ENCODE measurements at places on chromosomes 12 and 14. TPM values are rescaled to one million over a fixed set of nuclear protein-coding genes. Genes with fewer than 3 reads are reported as not detected.

The KRT83 gene
- total RNA-seq, result not detected

The KRT5 gene
- total RNA-seq, result not detected

The CCDC196 gene
- not detected for total RNA-seq

The KRT71 gene
- total RNA-seq, result not detected

The TAS2R9 gene
- not detected for total RNA-seq

The MORN3 gene
- 0.51 TPM for total RNA-seq

The CEBPE gene
- total RNA-seq, result 0.27 TPM

The ITGA7 gene
- 4.3 TPM for total RNA-seq

The RNASE1 gene
- not detected for total RNA-seq

The CLEC6A gene
- total RNA-seq, result not detected

Data from activated CD8-positive, alpha-beta T cell treated with anti-CD3 and anti-CD28 coated beads for 36 hours (primary cell).